ENCODE measurements at places on chromosomes 6 and 20.
A peak's percentile ranks its signal among the peaks of the same experiment; 100 is the strongest.

- DNase-seq, result peak; percentile 72
Measured at GRCh38 chr20:34365765-34366213, 2.7 kb downstream of the ITCH start.

DNA sequence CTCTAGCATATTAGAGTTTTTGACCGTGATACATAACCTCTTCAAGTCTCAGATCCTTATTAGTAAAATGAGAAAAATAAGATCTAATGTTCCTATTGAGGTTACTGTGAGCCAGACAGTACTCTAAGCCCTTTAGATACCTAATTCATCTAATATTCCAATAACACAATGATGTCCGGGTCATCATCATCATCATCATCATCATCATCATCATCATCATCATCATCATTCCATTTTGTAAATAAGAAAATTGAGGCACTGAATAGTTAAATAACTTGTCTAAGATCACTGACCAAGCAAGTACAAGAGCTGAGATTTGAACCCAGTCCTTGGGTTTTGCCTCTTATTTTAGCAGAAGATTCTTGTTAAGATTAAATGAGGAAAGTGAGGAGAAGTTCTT lies 643.0 kb downstream of the HDGFL1 start:
- DNase-seq, result no peak

DNA sequence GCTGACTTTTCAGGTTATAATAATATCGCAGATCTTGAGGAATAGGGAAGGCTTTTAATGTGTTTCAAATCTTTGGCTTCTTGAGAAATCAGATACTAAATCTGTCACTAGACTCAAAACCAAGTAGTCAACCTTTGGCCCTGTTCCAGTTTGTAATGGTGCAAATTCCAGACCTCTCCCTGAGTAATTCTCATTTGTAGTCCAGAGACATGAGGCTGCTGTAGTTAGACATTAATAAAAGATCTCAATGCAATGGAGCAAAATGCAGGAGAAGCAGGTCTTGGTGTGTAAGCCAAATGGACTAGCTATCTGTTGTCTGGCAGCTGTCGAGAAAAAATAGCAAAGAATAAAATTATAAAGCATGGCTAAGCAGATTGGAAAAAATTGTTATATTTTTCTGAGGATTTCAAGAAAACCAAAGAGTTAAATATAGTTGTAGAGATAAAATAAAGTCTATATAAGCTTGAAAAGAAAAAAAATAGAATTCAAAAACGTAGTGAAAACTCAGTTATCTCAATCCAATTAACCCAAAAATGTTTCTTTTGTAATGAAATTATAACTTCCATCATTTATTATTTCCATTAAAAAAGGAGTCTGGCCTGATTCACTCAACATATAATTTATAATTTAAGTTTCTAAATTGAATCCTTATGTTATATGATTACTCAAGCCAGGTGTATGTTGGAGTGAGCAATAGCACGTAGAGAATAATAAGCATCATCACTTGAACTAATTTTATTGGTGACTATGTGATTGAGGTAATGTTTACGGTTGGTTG lies 161.5 kb upstream of the ADGRB3 start:
- no peak for DNase-seq

- no peak for DNase-seq
Measured at GRCh38 chr6:129084406-129084805, 201.5 kb downstream of the LAMA2 start.

DNA sequence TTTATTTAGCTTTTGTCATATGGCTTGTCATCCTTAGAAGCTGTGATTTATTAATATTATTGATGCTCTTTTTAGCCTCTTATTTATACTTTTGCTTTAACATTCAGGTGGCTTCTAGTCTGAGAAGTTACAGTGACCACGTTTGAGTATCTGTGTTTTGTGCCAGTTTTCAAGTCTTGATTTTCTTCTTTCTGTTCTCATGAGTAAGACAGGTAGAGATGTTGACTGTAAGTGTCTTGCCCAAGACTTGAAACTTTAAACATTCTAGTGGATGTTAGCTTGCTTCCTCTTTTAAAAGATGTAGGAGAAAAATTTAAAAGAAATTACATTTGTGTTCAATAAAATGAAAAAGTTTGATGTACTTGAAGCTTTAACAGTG lies 122.6 kb downstream of the LRRC1 start:
- no peak for DNase-seq

GRCh38 chr6:43091436-43091991 lies 15.4 kb downstream of the PTK7 start:
- no peak for DNase-seq

GRCh38 chr6:3001773-3002293 lies 2.1 kb downstream of the NQO2 start:
- peak; percentile 97 for DNase-seq

GRCh38 chr6:52022675-52023074 lies 64.7 kb downstream of the PKHD1 start:
- DNase-seq, result no peak

GRCh38 chr6:160253714-160254113 lies 4.9 kb downstream of the SLC22A2 start:
- no peak for DNase-seq

- DNase-seq, result no peak
Measured at GRCh38 chr20:62822239-62822787, 5.5 kb downstream of the COL9A3 start.

GRCh38 chr6:43699564-43700186 lies 12.1 kb upstream of the MRPS18A start:
- no peak for DNase-seq

- no peak for DNase-seq
Measured at GRCh38 chr6:106692112-106692818, 62.9 kb downstream of the QRSL1 start.

- no peak for DNase-seq
Measured at GRCh38 chr6:15102241-15102640, 143.6 kb upstream of the JARID2 start.

- DNase-seq, result peak; percentile 44
Measured at GRCh38 chr6:79077715-79078074, 359 bp downstream of the PHIP start.

DNA sequence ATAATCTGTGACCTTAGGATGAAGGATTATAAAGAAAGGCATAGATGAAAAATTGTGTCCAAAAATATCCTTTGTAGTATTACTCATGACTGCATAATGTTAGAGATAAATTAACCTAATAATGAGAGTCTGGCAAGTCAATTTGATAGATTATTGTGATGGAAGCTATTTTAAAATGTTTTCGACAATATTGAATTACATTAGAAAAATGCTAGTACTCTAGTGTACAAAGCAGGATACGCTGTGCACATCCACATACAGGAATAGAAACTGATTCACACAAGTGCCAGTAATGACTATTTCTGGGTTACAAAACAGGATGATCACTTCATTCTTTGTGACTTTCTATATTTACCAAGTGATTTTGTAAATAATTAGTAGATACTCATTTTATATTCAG lies 3.3 kb downstream of the SLC17A2 start:
- DNase-seq, result no peak

DNA sequence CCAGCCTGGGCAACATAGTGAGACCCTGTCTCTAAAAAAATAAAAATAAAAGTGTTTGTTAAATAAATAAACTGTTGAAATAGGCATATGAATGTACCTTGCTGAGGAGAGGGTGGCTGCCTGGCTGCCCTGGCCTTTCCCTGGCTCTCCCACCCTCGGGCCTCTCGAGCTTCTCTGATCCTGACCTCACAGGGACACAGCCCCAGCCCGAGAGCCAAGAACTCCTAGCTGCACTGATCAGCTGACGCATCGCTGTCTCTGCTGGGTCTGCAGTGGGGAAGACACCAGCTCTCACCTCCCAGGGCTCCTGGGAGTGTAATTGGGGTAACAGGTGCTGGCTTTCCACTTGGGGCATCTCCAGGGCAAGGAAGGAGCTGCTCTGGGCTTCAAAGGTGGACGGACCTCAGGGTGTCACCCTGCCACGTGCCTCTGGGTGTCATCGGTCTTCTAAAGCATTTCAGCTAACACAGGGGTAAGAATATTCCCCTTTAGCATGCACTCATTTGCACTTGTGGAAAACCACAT lies 6.9 kb downstream of the TCF15 start:
- DNase-seq, result no peak

- peak; percentile 43 for DNase-seq
Measured at GRCh38 chr20:45934046-45934585, 367 bp upstream of the PCIF1 start.

- DNase-seq, result peak; percentile 93
Measured at GRCh38 chr6:149028767-149029405, 282.1 kb downstream of the UST start.

DNA sequence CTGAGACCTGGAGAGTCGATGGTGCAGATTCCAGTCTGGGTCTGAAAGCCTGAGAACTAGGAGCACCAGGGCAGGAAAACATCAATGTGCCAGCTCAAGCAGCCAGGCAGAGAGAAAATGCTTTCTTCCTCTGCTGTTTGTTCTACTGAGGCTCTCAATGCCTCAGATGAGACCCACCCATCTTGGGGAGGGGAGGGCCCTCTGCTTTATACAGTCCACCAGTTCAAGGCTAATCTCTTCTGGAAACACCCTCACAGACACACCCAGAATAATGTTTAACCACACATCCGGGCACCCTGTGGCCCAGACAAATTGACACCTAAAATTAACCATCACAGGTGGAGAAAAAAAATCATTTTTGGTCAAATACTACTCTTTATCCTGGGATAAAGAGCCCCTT lies 89.3 kb upstream of the SLC22A23 start:
- DNase-seq, result no peak

GRCh38 chr20:17845701-17846475 lies 122.7 kb downstream of the SNX5 start:
- DNase-seq, result no peak

GRCh38 chr20:50306478-50307423 lies 116.1 kb downstream of the CEBPB start:
- no peak for DNase-seq

GRCh38 chr6:96304997-96305396 lies 216.6 kb upstream of the UFL1 start:
- DNase-seq, result no peak

GRCh38 chr6:24911796-24912382 lies 23.9 kb downstream of the RIPOR2 start:
- no peak for DNase-seq

GRCh38 chr6:24761193-24761835 lies 13.4 kb upstream of the GMNN start:
- no peak for DNase-seq

DNA sequence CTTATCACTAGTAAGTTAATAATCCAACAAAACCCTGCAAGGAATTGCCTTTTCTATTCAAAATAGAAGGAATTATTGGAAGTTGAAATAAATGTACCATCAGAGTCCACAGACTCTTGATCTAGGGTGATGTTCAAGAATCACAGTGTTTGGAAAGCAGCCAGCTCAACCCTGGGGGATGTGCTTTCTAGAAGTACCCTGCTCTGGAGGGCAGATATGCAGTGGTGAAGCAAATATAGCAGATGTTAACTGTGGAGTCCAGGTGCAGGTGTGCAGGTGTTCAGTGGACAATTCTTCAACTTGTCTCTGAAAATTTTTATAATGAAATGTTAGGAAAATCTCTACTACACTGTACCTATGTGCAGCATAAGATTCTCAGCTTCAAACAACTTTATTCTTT lies 9.1 kb upstream of the INSM1 start:
- DNase-seq, result no peak

- DNase-seq, result no peak
Measured at GRCh38 chr6:134345789-134346188, 27.9 kb upstream of the SGK1 start.

- DNase-seq, result no peak
Measured at GRCh38 chr6:143125864-143126573, 65.3 kb downstream of the AIG1 start.

DNA sequence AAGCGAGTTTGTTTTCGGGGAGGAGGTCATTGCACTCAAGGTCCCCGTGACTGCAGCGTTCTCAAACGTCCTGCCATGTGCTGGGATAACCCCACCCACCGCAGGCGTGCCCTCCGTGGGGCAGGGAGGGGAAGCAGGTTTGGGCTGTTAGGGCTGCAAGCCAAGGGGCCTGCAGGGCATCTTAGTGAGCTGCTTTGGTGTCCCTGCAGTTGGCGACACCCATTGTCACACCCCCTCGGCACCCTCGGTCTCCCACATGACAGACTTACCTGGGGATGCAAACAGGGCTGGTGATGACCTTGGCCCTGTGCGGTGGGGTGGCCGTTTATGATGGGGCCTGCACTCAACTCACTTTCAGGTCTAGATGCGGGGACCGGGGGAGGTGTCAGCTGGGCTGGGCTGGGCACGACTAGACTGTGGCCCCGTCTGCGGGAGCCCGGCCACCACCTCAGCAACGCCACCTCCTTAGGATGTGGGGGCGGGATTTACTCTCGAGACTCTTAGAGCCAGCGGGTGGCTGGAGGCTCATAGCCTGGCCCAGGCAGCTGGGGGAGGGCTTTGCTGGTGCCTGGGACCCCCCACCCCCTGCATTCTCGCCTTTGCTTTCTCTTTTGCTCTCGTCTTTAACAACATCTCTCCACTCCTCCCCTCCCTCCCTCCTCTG lies 6.5 kb upstream of the GATA5 start:
- no peak for DNase-seq

DNA sequence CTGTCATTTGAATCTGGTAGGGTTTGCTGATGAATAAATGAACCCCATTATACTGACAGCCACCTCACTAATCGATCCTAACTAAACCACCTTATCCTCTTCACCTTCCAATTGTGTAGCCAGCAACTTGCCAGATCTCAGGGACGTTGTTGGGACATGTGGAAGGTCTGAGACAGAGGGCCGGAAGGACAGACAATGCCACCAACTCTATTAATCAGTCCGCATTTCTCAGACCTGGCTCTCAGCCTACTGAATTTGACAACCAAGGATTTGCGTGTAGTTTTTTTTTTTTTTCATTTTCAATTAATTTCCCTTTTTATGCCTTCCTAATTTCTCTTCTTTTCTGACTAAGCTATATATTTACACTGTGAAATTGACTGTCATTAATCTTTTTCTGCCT lies 122.5 kb downstream of the CARMIL1 start:
- DNase-seq, result no peak

- DNase-seq, result no peak
Measured at GRCh38 chr20:46055269-46055668, 26.3 kb downstream of the SLC12A5 start.
